ENCODE measurements at places on chromosomes 13 and 19.

DNA sequence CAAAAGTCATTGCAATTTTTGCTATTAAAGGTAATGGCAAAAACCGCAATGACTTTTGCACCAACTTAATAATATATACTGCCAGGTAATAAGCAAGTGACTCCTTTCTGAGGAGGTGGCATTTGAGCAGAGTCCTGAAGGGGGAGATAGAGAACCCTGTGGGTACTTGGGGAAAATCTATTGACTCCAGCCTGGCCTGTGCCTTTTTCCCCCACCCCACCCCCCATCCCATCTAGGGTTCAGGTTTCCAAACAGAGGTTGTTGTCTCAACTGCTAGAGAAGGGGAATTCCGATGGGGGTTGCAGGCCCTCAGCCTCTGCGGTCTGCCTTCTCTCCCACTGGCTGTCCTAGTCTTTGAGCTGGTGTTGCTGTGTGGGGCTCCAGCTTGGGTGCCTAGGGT lies 11.5 kb downstream of the S1PR2 start:
- peak; percentile 62 for DNase-seq

- peak; percentile 73 for DNase-seq
These were observed 11.8 kb downstream of the PDE4A start for GRCh38 chr19:10431943-10432735.

- DNase-seq = peak; percentile 79
These were observed 2.2 kb upstream of the CLEC17A start for GRCh38 chr19:14580623-14581237.

DNA sequence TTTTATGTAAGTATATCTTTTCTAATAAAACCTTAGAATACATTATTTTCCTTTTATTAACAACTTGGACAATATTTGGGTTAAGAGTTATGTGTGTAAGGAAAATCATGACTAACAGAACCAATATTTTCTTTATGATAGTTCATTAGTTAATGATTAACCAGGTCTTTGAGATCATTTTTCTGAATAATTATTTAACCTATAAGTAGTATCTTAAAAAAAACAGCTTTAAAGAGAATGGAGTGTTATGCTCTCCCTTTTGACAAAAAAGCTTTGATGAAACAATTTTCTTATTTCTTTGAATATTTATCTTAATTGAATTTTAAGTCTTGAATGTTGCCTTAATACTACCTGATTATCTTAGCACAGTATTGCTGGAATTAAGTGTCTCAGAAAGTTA lies 3.8 kb downstream of the SLAIN1 start:
- no peak for DNase-seq

- DNase-seq = no peak
These were observed 20.9 kb downstream of the GRTP1 start for GRCh38 chr13:113342820-113343691.

Measured in activated CD8-positive, alpha-beta T cell treated with anti-CD3 and anti-CD28 coated beads for 36 hours (primary cell).